ENCODE measurements at places on chromosomes 2 and 18.

GRCh38 chr2:240856151-240856980, 12.3 kb upstream of the AGXT start:
- DNase-seq: no peak

DNA sequence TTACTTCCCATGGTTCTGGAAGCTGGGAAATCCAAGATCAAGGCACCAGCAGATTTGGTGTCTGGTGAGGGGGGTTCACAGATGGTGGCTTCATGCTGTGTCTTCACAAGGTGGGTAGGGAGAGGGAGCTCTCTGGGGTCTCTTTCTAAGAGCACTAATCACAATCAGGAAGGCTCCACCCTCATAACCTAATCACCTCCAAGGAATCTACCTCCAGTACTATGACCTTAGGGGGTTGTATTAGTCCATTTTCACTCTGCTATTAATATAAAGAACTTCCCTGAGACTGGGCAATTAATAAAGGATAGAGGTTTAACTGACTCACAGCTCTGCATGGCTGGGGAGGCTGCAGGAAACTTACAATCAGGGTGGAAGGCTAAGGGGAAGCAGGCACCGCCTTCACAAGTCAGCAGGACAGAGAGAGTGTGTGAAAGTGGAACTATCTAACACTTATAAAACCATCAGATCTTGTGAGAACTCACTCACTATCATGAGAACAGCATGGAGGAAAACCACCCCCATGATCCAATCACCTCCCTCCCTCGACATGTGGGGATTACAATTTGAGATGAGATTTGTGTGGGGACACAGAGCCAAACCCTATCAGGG, 17.6 kb downstream of the TBC1D8 start:
- DNase-seq: no peak

GRCh38 chr2:191304939-191305875, 60.0 kb downstream of the MYO1B start:
- DNase-seq: no peak

DNA sequence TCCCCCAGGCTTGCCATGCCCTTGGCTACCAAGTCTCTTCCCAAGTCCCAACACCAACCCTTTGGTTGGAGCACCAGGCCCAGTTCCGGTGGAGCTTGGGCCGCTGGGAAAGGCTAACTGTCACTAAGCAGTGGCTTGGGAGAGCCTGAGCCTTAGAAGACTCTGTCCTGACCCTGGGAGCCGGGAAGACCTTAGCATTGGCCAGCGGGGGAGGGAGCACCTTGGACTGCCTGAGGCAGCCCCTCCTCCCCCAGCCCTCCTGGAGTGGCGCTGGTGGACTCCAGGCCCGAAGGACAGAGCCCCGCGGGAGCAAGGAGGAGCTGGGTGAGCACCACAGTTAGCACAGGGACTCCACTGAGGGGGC, 62.5 kb upstream of the POMC start:
- DNase-seq: no peak

- DNase-seq: no peak
Measured at GRCh38 chr2:134758633-134759032, 39.8 kb upstream of the TMEM163 start.

DNA sequence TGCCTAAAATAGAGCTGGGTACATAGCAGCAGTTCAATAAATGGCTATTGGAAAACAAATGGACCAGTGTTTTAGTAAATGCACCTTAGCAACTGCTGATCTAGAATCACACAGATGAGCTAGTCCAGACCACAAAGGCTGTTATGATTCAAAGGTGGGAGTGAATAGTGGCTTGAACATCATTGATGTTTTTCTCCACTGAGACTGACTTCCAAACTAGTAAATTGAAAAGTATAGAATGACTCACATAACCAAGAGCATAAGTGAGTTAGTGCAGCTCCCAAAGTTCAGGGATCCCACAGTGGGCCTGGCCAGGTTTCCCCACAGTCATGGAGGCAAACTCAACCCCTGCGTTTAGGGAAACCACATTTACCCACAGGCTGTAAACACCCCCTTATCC, 106.7 kb upstream of the YPEL5 start:
- DNase-seq: no peak

GRCh38 chr2:46831869-46832265, 83.7 kb downstream of the MCFD2 start:
- DNase-seq: no peak

DNA sequence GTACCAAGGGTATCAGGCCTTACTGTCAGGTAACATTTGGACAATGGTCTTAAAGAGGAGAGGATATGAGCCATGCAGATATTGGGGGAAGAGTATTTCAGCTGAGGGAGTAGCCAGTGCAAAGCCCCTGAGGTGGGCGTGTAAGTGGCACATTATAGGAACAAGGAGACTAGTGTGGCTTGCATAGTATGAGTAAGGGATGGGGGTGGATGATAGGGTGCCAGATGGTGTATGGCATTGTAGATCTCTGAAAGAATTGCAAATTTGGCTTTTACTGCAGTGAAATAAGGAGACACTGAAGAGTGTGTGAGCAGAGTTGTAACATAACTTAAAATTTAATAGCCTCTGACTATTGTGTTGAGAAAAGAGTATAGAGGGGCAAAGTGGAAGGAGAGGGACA, 244.0 kb downstream of the PDE11A start:
- DNase-seq: no peak

GRCh38 chr2:50556934-50557575, 474.9 kb downstream of the NRXN1 start:
- no peak for DNase-seq

DNA sequence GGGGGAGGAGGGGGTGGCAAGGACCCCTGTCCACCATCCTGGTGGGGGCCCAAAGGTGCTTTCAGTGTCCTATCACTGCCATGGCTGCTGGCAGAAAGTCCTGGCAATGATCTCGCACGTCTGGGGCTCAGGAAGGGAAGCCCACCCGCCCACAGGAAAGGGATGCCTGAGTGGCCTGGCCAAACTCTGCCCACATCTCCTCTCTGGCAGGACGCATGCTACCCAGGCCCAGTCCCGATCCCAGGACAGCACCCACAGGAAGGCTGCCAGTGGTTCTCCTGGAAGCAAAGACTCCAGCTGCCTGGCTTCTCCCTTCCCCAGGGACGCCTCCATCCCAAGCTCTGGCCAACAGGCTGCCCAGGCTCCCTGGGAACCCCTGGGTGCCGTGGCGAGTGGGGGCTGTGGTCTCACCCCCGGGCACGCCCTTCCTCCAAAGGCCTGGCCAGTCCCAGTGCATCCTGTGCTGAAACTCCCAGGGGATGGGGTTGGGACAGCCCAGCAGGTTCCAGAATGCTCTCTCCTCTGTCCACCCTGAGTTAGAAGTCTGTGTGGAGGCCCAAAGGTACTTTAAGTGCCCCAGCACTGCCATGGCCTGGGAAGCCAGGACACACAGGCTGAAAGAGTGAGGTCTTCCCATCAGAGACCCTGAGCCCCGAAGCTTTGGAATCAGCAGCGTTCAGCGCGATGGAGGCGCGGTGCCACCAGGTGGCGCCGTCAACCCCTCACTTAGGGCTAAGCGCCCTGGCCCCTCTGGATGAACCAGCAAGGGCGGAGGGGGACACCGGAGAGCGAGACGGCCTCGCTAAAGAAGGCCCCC, 29.8 kb upstream of the TAF1B start:
- no peak for DNase-seq

DNA sequence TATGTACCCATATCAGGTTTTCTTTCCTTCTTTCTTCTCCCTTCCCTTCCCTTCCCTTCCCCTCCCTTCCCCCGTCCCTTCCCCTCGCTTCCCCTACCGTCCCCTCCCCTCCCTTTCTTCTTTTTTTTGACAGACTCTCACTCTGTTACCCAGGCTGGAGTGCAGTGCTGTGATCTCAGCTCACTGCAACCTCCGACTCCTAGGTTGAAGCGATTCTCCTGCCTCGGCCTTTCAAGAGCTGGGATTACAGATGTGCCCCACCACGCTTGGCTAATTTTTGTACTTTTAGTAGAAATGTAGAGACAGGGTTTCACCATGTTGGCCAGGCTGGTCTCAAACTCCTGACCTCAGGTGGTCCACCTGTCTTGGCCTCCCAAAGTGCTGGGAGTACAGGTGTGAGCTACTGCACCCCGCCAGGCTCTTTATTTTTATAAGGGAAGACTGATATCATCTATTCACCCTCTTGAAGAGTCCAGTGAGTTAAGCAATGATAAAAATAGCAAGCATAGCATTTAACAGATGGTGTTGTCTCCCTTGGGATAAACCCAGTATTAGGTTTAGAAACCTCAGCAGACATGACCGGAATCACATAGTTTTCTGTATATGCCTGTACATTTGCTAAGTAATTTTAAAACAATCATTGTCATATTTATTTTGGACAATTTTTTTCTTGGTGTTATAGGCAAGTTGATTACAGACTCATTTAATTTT, 888.4 kb downstream of the TRIB2 start:
- no peak for DNase-seq

DNA sequence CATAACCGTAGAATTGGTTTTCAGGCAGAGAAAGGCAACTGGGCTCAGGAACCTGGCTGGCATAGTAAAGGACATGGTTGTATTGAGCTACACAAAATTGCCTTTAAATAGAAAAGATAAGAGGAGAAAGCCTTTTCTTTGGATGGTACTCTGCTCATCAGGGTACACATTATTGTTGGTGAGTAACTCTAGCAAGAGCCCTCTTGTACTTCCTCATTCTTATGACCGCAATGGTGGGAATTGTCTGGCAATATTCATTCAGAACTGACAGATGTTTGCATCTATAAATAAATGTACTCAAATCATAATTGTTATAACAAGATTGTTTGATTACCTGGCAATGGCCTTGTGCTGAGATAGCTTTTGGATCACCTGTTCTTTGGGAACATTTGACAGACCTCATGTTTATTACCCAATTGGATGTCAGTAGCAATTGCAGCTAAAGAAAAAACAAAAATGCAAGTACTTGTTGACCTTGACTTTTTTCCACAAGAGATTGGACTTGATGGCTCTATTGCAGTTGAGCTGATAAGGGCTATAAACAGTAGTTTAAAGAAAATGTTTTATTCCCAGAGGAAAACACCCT, 43.9 kb downstream of the MEIS1 start:
- DNase-seq: peak; percentile 29

GRCh38 chr18:71398531-71398930, 1109.7 kb downstream of the SOCS6 start:
- DNase-seq: no peak

GRCh38 chr2:186605041-186605440, 15.2 kb downstream of the ITGAV start:
- DNase-seq: no peak

GRCh38 chr18:27497246-27497645, 312.1 kb upstream of the CHST9 start:
- DNase-seq: no peak

- DNase-seq: no peak
Measured at GRCh38 chr2:67845621-67846369, 217.0 kb downstream of the C1D start.

DNA sequence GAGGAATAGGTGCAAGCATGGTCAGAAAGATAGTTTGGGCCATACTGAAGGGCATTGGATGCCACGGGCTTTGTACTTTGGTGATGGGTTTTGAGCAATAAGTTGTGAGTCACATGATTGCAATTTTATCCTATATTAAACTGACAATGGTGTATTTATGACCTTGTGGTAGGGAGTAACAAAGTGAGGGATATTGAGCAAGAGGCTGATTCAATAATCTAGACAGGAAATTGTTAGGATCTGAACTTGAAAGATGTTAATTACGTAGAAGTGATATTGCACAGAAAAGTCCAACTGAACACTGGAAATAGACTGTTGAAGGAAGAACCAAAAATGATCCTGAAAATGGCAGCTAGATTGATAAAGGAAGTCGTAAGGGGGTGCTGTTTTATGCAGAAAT, 46.6 kb upstream of the TCF4 start:
- DNase-seq: no peak

DNA sequence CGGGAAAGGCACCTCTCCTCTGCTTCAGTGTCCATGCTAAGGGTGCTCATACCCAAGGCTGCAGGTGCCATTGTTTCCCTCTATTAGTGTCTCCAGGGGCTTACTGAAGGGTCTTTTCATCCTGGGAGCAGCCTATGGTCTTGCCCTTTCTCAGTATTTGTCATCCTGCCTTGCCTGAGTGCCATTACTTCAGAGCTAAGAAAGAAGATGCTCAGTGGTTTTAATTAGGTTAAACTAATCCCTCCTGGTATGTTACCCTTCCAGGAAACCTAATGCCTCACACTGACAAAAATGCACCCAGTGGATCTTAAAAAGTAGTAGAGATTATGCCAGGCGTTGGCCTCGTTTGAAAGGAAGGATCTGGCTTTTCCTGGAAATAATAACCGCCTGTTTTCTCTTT, 151.4 kb downstream of the LRRTM1 start:
- DNase-seq: no peak

DNA sequence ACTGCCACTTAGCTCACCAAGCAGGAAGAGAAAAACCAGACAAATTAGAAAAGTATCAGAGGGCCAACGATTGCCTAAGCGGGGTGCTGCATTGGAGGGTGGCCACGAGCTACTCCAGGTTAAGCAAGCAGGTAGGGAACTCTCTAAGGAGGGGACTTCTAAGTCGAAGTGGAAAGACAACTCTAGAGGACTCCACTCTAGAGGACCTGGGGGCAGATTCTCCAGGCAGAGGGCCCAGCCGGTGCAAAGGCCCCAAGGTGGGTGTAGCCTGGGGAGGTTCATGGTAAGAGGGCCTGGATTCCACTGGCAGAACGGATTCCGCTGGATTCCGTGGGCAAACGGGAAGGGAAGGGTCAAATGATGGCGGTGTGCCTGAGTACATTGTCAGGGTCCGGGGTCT, 12.7 kb downstream of the FBLN7 start:
- DNase-seq: no peak

GRCh38 chr2:220432645-220433044, 805.2 kb downstream of the SLC4A3 start:
- DNase-seq: no peak

- no peak for DNase-seq
Measured at GRCh38 chr2:124489686-124490085, 464.6 kb downstream of the CNTNAP5 start.

DNA sequence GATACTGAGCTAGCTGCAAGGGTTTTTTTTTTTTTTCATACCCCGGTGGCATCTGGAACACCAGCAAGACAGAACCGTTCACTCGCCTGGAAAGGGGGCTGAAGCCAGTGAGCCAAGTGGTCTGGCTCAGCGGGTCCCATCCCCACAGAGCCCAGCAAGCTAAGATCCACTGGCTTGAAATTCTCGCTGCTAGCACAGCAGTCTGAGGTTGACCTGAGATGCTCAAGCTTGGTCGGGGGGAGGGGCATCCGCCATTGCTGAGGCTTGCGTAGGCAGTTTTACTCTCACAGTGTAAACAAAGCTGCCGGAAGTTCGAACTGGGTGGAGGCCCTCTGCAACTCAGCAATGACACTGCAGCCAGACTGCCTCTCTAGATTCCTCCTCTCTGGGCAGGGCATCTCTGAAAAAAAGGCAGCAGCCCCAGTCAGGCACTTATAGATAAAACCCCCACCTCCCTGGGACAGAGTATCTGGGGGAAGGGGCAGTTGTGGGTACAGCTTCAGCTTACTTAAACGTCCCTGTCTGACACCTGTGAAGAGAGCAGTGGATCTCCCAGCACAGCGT, 5.1 kb upstream of the MIB1 start:
- no peak for DNase-seq
